ENCODE measurements at places on chromosomes 6 and 20.

GRCh38 chr6:169665289-169665688 is 36.5 kb downstream of the WDR27 start:
- no peak for DNase-seq

GRCh38 chr20:45487231-45487635 is 17.7 kb downstream of the WFDC2 start:
- no peak for DNase-seq

DNA sequence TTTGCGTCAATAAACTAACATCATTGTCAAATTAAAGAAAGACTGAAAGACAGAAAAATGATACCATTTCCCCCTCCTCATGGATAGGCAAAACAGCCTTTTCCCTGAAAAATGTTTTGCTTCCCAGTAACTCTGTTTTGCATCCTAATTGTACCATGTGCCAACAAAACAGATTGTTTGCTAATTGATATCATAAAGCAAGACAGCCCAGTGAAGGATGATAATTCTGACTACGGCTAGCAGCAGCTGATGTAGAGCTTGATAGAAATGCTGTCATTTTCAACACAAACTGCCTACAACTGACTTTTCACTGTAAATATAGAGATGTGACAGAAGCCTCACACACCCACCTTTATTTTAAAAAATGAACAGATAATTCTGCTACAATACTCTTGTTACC is 1061.6 kb downstream of the HACE1 start:
- DNase-seq, result no peak

DNA sequence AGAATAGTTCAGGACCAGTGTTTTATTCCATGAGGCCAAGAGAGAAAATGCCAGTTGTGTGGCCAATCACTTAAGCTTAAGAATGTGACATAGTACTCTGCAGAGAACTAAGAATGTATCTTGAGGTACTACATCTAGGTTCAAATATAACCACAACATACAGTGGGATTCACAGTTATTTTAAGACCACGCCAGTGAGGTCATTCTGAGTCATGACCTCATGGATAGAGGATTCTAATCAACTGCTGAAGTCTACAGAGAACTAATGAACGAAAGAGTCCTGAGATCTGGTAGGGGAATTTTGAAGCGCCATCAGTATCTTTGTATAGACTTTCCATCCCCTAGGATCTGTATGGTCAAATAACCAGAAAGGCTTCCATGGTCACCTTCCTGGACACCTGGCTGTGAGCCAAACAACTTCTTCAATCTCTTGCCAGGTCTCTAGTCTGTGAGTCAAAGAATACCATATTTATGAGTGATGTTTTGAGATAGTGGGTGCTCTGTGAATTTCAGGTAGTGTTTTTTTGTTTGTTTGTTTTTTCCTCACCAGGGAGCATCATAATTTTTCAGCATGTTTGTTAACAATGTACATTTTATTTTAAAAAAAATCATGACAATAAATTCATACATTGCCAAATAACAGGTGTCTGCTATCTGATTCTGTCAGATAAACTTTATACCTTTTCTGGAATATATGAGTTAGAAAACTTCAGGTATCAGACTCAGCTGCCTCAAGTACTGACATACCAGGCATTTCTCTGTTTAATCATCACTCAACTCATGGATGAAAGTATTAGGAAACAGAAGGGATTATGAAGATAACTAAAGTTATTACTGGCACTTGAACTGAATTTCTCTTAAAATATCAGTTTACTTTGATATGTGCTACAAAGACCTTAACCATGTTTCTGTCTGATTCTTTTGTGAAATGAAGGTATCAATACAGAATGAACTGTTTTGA is 217.9 kb downstream of the PLCB4 start:
- DNase-seq, result no peak

DNA sequence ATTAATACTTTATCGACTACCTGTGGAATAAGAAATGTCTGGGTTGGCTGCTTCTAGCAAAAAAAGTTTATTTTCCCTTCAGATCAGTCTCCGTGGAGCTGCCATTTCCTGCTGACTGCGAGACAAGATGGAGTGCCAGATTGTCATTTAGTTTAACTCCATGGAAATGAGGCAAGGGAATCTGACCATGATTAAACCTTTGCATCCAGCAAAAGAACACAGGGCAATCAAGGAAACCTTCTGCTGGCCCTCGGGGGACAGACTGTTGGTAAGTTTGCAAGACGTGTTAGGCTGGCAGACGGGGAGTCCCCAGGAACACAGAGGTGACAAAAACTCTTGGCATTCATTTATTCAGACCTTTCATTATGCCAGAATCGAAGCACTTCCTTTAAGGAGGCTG is 52.2 kb upstream of the SPACA1 start:
- no peak for DNase-seq

DNA sequence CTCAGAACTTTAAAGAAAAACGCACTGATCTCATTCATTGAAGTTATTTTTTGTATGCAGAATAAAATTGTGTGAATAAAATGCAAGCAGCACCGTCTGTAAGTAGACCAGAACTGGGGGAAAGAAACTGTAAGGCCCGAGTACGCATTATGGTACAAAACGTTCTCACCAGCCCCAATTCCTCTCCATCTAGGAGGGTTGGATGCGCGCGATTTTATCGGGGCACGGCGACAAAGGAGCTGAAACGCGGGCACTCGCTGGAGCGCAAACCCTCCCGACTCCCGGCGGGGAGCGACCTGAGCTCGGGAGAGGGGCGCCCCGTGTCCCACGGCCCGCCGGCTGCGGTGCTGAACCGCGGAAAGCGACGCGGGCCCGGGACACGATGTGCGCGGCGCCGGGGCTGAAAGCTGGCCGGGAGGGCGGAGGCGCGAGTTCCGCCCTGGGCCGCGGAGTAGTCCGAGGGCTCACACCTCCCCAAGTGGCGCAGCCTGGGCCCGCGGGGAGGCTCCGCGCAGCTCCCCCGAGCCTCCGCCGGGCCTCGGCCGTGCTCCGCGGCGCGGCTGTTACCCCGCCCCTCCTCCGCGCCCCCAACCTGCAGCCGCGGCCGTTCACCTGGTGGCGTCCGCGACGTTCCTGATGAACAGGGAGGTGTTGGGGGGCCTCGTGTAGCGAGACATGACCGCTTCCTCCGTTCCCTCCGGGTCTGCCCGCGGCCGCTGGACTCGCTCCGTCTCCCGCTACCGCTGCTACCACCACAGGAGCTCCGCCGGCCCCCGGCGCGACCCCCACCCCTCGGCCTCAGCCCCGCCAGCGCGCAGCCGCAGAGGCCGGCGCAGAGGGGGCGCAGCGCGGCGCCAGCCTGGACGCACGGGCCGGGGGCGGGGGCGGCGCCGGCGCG is at the start of gene SRSF12:
Gene SRSF12 (minus strand): TSS at position 861 of the 898 bp plus-strand sequence. CDS start 184 bp downstream, at position 677.
- peak; percentile 0 for DNase-seq

- DNase-seq, result no peak
These were observed 274.1 kb upstream of the SASH1 start for GRCh38 chr6:148068437-148069061.

DNA sequence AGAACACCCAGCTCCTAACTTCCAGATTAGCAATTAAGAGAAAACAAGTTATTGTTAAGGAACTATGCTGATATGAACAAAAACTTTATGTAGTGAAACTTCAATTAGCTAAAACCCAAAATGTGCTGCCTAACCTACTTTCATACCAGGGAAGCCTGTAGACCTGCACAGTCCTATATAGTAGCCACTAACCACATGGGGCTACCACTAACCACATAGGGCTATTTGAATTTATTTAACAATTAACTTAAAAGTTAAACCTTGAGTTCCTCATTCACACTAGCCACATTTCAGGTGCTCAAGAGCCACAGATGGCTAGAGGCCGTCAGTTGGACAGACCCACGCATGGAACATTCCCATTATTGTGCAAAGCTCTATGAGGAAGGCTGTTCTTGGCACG is 72.4 kb upstream of the LAMP5 start:
- no peak for DNase-seq

- DNase-seq, result no peak
These were observed 13.5 kb upstream of the KCNK16 start for GRCh38 chr6:39335780-39336545.

DNA sequence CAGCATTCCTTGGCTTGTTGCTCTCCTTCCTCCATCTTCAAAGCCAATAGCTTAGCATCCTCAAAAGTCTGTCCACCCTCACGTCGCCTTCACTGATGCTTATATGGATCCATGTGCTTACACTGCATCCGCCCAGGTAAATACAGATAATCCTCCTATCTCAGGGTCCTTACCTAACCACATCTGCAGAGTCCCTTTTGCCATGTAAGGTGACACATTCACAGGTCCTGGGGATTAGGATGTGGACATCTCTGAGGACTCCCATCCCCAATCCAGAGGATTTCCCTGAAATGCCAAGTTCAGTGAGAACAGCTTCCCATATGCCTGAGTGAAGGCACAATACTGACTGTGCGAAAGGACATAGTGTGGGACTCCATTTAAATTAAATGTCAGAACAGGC is 25.4 kb downstream of the FKBP1A start:
- DNase-seq, result no peak

GRCh38 chr20:43528258-43528875 is 20.9 kb downstream of the L3MBTL1 start:
- DNase-seq, result no peak

- DNase-seq, result no peak
These were observed 90.6 kb upstream of the MLN start for GRCh38 chr6:33894438-33894837.

GRCh38 chr6:24847402-24847801 is 48.7 kb upstream of the ARMH2 start:
- DNase-seq, result no peak

DNA sequence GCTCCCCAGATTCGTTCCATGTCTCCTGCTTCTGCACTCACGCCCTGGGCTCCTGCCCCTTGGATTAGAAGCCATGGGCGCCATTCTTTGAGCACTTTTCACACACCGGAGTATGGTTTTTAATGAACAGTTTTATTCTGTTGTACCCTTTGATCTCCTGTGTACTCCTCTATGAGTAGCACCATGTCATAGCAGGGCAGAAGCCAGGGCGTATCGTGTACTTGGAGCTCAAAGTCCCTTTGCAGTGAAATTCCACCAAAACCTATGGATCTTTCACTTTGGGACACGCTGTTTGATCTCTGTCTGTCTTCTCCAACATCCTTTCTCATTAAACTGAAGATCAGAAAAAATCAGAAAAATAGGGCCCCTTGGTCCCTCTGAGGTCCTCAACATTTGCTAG is 275.3 kb downstream of the NRN1 start:
- no peak for DNase-seq

GRCh38 chr6:5217356-5217755 is 43.4 kb downstream of the LYRM4 start:
- no peak for DNase-seq

DNA sequence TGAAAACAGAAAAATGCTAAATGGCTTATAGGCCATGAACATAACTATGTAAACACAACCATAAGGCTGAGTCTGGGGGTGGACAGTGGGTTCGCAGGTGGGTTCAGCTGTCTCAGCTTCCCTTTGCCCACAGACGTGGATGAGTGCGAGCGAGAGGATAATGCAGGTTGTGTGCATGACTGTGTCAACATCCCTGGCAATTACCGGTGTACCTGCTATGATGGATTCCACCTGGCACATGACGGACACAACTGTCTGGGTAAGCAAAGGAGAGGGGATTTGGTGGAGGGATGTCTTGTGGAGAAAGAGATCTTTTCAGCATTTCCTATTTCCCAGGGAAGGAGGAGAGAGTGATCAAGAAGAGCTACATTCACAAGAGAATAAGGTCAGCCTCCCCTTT is 14.7 kb downstream of the SCUBE3 start:
- DNase-seq, result no peak

- no peak for DNase-seq
These were observed 57.6 kb upstream of the HMGCLL1 start for GRCh38 chr6:55636406-55637102.

DNA sequence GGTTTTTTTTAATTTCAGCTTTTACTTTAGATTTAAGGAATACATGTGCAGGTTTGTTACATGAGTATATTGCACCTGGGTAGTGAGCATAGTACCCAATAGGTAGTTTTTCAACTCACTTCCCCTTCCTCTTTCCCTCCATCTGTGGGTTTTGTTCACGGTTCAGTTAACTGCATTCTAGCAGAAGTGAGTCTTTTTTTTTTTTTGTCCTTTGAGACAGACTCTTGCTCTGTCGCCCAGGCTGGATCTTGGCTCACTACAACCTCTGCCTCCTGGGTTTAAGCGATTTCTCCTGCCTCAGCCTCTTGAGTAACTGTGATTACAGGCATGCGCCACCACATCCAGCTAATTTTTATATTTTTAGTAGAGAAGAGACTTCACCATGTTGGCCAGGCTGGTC is 8.7 kb downstream of the UBR2 start:
- no peak for DNase-seq

DNA sequence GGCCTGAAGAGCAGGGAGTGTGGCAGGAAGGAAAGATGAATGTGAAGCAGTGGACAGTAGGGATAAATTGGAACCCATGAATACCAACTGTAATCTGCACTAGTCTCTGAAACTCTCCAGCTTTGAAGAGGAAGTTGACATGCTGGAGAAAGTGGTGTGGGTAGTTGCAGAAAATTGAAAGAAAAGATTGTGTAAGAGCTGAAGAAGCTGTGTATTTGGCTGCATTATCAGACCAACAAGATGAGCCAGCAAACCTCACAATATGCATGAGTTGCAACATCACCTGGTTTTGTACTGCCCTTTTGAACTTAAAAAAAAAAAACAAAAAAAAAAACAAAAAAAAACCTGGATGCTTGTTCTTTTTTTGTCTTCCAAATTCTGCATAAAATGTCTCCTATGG is 921.9 kb upstream of the EYS start:
- DNase-seq, result no peak

DNA sequence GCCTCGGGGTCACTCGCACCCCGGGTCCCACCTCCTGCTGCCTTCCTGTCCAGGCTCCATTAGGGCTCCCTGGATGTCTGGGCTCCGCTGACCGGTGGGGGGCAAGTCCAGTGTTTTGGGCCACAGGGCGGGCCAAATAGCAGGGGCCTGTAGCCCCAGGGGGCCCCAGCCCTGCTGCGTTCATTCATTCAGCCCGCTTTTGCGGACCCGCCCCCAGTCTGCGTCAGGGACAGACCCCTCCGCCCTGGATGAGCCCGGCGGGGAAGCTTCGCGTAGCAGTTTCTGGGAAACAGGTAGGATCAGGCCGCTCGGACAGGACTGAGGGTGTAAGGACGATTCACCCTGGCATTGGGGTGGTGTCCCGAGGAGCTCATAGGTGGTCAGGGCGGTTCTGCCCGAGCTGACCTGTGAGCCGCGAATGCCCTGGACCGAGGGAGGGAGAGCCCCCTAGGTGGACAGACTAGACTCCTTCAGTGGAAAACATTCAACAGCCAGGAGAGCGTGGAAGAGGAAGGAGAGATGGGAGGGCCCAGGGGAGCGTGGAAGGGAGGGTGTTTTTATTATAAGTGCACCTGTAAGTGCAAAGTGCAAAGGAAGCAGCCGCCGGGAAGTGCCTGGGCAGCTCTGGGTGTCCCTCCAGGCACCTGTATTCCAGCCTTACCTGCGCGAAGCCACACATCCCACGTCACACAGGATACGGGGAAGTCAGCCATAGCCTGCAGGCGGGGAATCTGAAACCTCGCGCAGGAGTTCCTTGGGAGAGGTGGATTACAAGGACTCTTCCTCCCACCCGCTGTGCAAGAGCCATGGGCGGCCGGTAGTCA is 662 bp downstream of the ENTPD6 start:
- DNase-seq, result no peak

Data from activated CD8-positive, alpha-beta memory T cell treated with anti-CD3 and anti-CD28 coated beads for 1 hour (primary cell).